ENCODE measurements at places on chromosomes 3 and 15.

DNA sequence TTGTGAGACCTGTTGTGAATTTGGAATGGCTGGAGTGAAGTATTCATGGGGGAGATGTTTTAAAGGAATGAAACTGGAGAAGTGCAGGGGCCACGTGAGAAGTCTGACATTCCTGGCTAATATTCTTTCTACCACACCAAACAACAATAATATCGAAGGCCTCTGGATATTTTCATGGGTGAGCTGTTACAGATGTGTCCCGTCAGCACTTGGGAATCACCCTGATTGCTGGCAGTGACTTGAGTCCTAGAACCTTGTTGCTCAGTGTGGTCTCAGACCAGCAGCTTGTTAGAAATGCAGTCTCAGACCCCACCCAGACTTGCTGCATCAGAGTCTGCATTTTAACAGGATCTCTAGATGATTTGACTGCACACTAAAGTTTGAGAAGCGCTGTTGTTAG lies 113.8 kb downstream of the ITPR1 start:
- DNase-seq = no peak

DNA sequence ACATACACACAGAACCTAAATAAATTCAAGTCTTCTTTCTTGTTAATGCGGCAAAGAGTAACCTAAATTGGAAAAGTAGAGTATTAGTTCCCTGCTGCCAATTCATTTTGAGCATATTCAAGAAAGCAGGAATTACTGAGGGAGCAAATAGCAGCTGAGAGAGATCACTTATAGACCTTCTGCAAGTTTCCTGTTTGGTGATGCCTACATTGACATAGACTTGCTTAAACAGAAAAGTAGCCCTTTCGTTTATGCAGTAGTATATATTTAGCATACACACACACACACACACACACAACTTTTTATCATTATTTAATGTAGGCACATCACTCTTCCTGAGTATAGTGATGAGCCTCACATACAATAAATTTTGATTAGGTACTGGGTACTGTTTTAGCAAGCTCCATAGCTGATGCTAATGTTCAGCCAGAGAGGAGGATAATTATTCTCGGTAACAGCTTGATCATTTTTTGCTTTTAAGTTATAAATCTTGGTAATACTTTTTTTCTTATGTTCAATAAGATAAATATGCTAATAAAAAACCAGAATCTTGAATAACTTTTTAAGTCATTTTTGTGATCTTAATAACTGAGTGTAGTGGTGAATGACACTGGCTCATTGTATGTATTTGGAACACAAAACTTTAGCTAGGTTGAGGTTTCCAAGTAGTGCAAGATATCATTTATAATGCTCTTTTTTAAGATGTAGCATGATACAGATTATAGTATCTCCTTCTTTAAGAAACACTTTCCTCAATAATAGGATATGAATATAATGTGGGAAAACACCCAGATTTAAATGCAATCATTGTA lies 174.7 kb downstream of the MBNL1 start:
- no peak for DNase-seq

DNA sequence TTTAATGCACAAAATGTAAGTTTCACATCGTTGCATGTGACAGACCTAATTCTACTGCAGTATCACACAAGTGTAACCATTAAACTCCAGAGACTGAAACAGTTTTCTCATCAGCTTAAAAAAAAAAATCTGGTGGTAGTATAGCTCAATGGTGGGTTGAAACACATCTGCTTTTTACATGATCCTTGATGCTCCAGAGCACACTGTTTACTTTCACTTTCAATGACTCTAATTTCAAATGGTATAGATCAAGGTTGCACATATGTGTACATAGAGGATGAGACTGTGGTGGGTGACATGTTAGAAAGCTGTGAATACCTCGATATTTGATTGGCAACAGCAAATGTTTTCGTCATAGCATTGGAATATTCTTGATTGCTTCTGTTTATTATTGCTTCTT lies 22.4 kb downstream of the MCTP2 start:
- DNase-seq = no peak

DNA sequence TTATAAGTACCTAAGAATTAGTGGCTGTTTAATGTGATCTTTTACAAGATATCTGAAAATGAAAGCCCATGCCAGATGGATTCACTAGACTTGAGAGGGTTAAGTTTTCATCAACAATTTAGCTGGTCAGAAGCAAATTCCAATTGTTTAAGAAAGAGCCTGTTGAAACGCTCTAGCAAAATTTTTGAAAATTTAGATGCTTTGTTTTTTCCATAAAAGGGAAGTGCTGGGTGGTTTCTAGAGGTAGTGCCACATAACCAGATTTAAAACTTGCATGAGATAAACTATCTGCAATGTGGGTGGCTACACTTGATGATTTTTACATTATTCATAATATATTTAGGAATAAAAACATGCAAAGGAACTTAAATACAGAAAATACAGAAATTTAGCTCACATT lies 48.5 kb upstream of the SKIL start:
- no peak for DNase-seq

- DNase-seq = no peak
Observed at GRCh38 chr3:68997887-68998286, 15.6 kb downstream of the EOGT start.

DNA sequence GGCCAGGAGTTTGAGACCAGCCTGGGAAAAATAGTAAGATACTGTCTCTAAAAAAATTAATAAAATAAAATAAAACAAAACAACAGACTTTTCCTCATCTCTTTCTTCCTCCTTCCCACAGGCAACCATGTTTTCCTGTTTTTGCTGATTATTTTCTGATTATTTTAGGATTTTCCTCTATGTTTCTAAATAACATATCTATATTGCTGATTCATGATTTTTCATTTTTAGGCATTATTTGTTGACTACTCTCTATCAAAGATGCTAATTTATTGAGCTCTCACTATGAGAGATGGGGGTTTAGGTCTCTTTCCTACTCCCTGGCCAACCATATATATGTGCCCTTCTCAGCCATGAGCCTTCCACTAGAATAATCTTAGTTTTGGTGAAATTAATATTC lies 45.4 kb downstream of the SOX14 start:
- no peak for DNase-seq

- no peak for DNase-seq
Observed at GRCh38 chr15:91219206-91219605, 119.1 kb downstream of the SV2B start.

DNA sequence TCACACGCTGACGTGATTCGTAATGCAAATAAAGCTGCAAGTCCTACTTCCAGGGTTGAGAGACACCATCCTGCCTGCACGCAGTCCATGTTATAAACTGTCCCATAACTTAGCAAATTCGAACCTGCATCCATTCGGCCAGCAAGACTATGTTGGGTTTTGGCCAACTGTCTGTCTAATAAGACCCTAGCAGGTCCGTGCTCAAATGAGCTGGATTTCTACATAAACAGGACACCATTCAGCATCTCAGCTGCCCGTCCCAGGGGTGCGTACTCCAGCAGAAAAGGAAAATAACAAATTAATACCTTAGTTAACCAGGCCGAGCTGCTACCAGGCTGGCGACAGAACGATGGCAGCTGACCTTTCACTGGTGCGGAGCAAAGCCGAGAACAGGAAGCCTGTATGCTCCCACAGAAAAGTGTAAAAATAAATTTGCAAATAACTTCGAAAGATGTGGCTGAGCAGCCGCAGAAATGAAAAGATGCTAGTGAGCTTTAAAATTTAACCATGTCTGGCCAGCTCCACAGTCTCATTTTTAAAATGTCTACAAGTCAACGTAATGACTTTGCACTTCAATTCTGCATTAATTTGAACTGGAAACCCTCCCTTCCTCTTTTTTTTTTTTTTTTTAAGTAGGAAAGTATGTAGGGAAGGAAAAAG lies 97.1 kb upstream of the SNRPA1 start:
- no peak for DNase-seq

DNA sequence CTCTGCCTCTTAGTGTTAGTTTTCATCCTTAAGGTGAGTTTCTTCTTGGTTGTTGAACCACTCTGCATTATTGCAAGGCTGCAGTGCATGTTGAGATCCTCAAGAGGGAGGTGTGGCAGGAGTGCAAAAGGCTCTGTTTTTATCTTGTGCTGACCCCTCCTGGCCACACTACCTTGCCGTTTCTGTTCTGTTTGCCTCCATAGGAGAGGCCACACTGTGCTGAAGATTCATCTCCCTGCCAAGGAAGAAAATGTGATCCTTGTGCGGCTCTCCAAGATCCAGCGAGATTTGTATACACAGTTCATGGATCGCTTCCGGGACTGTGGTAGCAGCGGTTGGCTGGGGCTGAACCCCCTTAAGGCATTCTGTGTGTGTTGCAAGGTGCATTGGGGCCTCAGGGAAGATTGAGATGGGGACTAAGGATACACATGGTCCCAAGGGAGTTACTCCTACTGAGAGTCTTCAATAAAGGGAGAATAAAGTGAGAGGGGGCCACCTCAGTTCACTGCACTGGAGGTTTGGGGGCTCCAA lies 33.0 kb upstream of the TEX264 start:
- no peak for DNase-seq

DNA sequence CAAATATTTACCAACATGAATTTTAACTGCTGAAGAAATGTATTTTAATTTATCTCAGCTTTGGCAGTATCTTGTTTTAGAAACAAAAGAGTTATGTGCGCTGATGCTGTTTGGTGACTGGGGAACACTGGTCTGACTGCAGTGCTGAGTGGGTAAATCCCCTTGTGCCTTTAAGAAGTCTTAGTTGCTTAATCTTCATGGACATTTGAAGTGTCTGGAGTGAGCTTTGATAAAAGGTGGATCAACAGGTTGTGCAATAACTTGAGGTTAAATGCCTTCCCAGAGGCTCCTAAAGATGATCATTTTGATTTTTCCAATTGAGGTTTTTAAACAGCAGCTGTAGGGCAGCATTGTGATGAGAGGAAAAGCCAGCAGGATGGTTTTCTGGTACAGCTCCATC lies 68.7 kb downstream of the TP63 start:
- DNase-seq = no peak

DNA sequence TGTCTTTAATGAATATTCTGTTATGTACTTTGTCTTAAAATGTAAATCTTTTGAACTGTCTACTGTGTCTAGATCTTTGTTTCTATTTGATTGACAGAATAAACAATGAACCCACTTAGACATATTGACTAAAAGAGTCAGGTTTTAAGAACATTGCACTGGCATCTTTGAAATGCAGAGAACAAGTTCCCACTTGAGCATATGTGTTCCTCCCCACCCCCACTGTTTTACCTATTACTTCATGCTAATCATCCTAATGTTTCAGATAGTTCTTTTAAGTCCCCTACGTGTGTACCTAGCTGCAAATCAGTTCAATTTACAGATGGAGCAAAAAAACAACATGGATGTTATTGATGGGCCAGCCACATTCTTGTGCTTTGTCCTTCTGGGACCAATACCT lies 11.7 kb upstream of the TCF12 start:
- DNase-seq = no peak

GRCh38 chr3:10187290-10187876 lies 22.7 kb downstream of the IRAK2 start:
- no peak for DNase-seq

GRCh38 chr3:168155303-168155702 lies 59.6 kb upstream of the GOLIM4 start:
- DNase-seq = no peak

DNA sequence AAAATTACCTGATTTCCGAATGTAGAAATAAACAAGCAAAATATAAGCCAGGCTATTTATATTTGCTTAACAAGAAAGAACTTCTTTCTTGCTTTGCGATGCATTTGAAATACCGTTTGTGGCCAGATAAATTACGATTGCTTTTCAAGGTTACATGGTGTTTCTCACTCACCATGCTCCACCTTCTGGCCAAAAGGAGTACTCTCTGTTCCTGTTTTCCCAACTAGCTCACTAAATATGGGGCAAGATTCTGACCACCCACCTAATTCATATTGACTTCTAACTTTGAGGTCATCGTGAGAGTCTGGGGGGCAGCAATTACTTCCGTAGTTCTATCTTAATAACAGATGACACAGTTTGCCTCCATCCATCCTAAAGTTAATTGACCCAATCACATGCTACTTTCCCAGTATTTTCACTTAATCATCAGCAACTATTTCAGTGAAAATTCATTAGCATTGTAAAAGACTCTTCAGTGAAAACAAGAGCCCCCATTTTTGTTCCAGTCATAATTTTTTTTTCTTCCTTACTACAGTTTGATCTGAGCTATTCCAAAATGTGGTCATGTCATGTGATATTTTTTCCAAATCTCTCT lies 25.9 kb downstream of the ACP3 start:
- no peak for DNase-seq

GRCh38 chr3:47266709-47267489 lies 15.7 kb downstream of the KIF9 start:
- no peak for DNase-seq

GRCh38 chr3:105537371-105538080 lies 170.8 kb downstream of the ALCAM start:
- no peak for DNase-seq

DNA sequence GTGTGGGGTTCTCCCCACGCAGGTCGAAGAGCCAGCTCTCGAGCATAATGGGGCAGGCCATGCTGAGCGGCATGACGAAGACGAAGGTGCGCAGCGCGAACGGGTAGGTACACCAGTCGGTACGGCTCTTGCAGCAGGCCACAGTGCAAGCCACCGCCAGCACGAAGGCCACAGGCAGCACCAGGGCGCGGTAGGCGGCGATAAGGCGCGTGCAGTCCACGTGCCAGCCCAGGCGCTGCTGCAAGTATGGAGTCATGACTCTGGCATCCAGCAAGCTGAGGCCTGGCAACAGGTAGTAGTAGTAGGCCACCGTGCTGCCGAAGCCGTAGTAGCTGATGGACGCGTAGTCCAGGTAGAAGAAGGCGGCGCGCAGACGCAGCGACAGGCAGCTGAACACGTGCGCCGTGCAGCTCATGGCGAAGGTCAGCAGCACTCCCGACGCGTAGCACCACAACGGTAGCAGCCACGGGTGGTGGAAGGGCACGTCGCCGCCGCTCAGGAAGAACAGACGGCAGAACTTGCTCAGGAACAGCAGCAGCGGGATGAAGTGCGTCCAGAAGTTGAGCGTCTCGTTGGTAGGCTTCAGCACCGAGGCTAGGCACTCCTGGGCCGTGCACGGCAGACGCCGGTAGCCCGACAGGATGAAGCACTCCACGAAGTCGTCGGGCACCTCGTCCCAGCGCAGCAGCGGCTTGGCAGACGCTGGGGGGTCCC lies 797 bp downstream of the PAQR9 start:
- DNase-seq = no peak

GRCh38 chr3:171817074-171817800 lies 7.0 kb upstream of the PLD1 start:
- no peak for DNase-seq

- DNase-seq = no peak
Observed at GRCh38 chr3:126527455-126528211, 3.7 kb downstream of the CHST13 start.

DNA sequence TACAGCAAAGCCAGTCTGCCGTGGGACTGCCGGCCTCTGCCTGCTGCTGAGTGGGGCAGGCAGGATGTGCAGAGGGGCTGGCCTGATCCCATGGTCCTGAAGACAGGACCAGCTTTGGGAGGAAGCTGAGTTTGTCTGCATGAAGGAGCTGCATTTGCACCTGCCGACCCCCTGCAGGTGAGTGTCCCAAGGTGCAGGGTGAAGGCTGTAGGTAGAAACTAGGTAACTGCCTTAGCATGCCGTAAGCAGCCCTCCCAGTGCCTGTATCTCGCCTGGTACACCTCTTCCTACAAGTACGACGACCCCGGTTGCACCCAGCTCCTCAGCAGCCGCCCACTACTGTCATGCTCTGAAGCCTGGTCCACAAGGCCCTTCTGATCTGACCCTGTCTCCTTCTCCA lies 34.9 kb downstream of the AMOTL2 start:
- DNase-seq = no peak

Data from activated T-cell treated with anti-CD3 and anti-CD28 coated beads for 48 hours (primary cell).